ENCODE measurements at places on chromosomes 2 and 18. TPM values are rescaled to one million over a fixed set of nuclear protein-coding genes. Genes with fewer than 3 reads are reported as not detected.

DNA sequence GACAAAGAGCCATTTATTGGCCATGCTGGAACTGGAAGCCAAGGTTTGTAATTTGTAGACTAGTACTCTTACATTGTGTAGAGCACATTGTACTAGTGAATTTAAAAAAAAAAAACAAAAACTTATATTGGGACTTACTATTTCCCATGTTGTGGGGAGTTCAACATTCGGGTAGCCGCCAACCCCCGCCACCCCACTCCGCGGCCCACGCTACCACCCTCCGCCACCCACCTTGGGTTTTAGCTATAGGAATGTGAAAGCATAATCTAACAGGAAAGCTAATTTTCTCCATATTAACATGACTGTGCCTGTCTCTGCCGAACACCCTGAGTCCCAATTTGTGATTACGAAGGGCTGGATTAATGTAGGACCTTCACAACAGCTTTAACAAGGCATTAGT is 275.8 kb downstream of the FIGN start:
- no peak for DNase-seq

DNA sequence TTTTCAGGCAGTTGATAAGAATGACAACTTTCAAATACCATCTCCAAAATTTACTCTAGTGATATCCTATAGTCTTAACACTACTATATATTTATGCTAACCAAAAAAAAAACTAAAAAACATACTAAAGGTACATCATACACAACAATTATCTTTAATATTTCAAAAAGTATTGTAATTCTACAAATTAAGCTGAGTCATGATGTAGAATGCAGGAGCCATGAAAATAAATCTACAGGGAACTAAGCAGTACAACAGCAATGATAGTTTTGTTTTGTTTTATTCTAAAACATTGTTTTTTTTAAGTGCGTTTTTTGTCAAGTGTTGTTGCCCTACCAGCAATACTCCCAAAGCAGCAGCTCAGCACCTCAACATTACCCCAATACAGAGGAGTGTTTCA is 314.3 kb downstream of the FSIP2 start:
- DNase-seq: no peak

GRCh38 chr2:43240766-43241150 is 14.4 kb upstream of the ZFP36L2 start:
- DNase-seq: no peak

DNA sequence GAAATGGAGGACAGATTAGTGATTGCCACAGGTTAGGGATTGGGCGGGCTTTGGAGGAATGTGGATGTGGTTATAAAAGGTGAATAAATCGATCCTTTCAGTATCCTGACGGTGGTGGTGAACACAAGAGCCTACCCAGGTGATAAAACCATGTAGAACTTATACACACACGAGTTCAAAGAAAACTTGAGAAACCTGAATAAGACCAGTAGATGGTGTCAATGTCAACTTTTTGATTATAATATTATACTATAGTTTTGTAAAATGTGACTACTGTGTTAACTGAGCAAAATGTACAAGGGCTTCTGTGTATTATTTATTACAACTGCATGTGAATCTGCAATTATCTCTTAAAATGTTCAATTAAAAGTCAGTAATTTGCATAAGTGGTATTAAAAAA is 136.3 kb downstream of the ERBB4 start:
- no peak for DNase-seq

- peak; percentile 39 for DNase-seq
These were observed 22.1 kb upstream of the COL6A3 start for GRCh38 chr2:237435844-237436587.

GRCh38 chr18:62827397-62827796 is 112.1 kb downstream of the PHLPP1 start:
- no peak for DNase-seq

DNA sequence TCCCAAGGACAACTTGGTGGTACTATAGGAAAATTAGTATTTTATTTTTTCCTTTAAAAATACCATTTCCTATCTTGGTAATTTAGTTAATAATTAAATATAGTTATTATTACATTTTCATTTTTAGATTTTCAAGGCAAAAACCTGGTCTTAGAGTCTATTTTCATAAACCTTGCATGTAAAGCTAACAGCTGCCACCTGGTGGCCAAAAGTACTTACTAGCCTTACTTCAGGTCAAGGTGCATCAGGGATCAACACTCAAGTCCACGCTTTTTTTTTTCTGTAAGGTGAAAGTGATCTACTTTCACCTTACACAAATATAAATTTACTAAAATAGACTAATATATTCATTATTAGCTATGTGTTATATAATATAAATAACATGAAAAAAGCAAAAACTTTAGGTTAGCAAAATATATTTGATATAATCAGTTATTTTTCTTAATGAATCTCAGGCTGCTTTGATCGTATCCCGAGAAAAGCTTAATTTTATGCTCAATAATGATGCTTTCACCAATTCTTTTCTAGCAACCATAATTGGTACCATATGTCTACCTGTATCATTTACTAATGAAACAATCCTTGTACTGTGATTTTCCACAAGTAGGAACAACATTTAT is 62.5 kb downstream of the RELCH start:
- DNase-seq: peak; percentile 75

DNA sequence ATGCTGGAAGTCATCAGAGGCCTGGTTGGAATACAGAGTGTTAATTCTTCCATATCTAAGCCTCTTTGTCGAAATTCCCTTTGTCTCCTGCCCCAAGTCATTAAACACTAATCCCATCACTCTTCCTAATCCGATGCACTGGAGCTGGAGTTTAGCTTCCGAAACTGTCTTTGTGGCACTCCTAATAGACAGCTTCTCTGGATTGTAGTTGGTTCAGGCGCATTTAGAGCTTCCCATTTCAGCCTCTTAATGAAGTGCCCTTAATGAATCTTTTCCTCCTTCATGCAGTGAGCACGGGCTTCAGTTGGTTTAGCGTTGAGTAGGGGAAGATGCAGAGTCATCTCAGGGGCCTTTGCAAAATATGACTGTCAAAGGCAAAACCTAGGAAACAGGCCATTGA is 72.2 kb upstream of the MEIS1 start:
- no peak for DNase-seq

- DNase-seq: no peak
These were observed 47.6 kb downstream of the DIS3L2 start for GRCh38 chr2:232008907-232009638.

DNA sequence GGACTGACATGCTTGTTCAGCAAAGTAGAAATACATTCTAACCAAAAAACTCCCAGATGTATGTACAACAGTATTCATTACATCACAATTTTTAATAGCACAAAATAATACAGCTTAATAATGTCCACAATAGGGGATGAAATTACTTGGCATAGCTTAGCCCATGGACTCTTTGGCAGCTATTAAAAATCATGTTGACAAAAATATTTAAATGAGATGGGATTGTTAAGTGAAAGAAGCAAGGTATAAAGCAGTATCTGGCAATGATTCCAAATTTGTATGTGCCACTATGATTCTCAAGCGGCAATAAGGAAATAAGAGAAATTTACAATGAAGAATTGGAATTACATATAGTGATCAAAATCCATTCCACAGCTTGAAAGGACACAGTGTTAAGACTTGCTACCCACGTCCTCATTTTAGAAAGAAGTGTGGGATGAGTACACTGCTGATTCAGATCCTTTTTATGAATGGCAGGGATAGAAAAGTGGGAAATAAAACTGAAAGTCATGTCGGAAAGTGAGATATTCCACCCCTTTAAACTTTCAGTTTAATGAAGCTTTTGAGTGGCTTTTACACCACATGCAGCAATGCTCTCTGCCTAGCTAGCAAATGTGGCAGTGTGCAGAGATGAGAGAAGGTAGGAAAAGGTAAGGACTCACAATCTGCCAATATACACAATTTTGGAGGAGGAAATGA is 2.4 kb downstream of the GAREM1 start:
- DNase-seq: no peak

DNA sequence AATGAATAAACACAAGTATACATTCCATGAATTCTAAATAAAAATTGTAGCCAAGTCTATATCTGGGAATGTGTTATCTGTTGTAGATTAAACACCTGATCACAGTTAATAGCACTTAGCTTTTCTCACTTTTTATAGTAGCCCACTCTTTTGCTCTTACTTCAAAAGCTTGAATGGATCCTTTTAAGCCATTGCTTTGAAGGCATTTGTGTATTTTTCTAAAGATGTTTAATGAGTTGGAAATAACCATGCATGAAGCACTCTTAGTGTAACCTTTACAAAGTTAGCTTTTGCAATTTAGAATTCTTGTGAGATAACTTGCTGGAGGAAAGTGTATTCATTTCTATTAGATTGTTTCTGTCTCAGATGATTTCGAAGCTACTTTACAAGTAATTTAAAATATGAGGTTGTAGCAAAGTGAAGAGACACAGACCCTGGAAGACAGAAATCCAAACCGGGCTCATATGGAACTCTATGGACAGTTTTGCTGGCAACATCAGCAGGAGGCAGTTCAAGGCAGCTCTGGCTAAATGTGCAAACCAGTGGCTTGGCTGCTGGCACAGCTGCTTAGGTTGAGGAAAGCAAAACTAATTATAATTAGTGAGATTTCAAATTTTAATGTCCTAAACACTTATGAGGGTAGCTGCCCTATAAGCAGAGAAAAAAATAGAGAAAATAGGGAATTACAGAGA is 469.8 kb upstream of the ZEB2 start:
- no peak for DNase-seq

GRCh38 chr2:38079116-38080052 is 3.4 kb upstream of the CYP1B1 start:
- no peak for DNase-seq

GRCh38 chr2:145119225-145119624 is 599.3 kb upstream of the ZEB2 start:
- DNase-seq: no peak

- DNase-seq: no peak
These were observed 32.6 kb downstream of the ABCA12 start for GRCh38 chr2:215105607-215106354.

GRCh38 chr2:73253901-73254300 is 19.8 kb downstream of the CCT7 start:
- DNase-seq: no peak

GRCh38 chr2:205463466-205464025 is 218.8 kb upstream of the NRP2 start:
- DNase-seq: no peak

DNA sequence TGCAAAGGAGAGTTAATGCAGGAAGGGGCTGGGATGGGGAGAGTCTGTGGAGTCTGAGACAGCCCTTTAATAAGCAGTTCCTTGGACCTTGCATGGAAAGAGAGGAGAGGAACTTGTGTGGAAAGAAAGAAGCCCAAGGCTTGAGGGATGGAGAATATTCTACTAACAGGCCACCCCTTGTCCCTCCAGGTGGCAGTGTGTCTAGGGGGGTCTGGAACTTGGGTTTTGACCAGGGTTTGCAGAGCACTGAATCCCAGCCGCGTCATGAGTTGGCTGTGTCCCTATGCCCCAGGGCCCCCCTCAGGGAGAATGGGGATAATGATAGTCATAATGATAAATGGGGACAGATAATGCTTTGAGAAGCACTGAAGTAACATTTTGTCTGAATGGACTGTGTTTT is 15.0 kb downstream of the TCF7L1 start:
- DNase-seq: no peak

- DNase-seq: no peak
These were observed 34.9 kb downstream of the IMMT start for GRCh38 chr2:86160156-86160952.

- no peak for DNase-seq
These were observed 2.2 kb downstream of the WNT6 start for GRCh38 chr2:218861645-218862318.

DNA sequence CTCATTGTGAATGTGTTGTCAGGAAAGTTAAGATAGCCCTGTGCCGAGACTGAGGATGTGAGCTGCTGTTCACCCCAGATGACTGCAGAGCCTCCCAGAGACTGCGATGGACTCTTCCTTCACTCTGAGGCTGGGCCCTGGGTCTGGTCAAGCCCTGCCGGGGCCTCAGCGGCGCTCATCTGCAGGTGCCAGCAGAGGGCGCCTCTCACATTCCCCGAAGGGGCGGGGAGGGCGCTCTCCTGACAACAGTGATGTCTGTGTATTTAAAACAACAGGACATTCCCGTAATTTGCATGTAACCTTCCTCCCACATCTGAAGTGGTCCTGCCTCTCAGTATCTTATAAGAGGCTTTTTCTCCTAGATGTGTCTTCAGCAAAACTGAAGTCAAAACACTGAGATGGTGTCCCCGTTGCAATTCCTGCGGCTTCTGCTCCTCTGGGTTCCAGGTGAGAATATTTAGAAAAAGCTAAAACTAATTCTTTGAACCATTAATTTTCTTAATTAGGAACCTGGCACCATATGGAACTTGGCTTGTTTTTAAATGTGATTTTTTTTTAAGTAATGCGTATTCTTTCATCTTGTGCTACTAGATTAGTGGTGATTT is 1377.9 kb downstream of the RPIA start:
- DNase-seq: no peak

DNA sequence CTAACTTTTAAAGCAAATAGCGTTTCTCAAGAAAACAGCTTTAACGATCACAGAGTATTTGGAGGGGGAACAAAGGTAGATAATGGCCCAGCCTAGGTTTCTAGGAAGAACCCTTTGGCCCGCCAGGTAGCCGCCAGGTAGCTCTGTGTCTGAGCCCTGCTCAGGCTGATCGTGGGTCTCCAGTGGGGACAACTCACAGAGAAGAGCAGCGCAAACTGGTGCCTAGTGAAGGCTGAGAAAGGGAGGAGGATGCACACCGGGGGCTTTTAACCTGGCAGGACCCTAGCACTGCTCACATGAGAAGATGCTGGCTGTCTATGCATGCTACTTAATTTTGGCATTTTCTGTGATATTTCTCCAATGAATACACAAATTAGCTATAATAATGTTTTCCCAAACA is 5.8 kb downstream of the NGEF start:
- no peak for DNase-seq

GRCh38 chr2:32706815-32707579 is 79.1 kb downstream of the TTC27 start:
- no peak for DNase-seq

BMP10 gene
- not detected for polyA plus RNA-seq

MEP1B gene
- polyA plus RNA-seq: 0.45 TPM

DNPEP gene
- polyA plus RNA-seq: 149 TPM

CGREF1 gene
- 11.5 TPM for polyA plus RNA-seq

EML6 gene
- polyA plus RNA-seq: 6.0 TPM

SYT4 gene
- 9.7 TPM for polyA plus RNA-seq

TUBA4B gene
- polyA plus RNA-seq: not detected

DSG1 gene
- 0.19 TPM for polyA plus RNA-seq

KCNJ3 gene
- 9.9 TPM for polyA plus RNA-seq

TCF4 gene
- polyA plus RNA-seq: 42.5 TPM

PFN4 gene
- polyA plus RNA-seq: 1.3 TPM
